ENCODE measurements at places on chromosomes 1 and 21.

DNA sequence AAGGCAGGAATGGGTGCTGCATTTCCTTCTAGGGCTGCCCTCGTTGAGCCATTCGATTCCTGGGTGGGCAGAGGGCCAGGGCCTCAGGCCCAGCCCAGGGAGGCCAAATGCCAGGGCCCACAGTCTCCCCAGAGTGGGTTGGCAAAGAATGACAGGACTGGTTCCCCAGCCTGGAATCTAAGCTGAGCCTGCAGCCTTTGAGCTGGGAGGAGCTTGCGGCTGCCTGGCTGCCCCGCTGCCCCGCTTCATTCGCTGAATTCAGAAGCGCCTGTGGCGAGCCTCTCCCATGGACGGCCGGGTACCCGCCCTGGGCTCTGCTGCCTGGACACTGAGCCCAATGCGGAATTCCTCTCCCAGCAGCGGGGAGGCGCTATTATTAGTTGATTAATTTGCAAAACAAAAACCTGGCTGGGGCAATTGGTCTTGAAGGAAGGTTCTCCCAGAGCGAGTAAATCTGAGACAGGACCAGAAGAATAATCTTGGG is 32.3 kb upstream of the TARDBP start:
- DNase-seq = peak; percentile 57

GRCh38 chr1:3981746-3982505 is 81.9 kb upstream of the C1orf174 start:
- DNase-seq = no peak

DNA sequence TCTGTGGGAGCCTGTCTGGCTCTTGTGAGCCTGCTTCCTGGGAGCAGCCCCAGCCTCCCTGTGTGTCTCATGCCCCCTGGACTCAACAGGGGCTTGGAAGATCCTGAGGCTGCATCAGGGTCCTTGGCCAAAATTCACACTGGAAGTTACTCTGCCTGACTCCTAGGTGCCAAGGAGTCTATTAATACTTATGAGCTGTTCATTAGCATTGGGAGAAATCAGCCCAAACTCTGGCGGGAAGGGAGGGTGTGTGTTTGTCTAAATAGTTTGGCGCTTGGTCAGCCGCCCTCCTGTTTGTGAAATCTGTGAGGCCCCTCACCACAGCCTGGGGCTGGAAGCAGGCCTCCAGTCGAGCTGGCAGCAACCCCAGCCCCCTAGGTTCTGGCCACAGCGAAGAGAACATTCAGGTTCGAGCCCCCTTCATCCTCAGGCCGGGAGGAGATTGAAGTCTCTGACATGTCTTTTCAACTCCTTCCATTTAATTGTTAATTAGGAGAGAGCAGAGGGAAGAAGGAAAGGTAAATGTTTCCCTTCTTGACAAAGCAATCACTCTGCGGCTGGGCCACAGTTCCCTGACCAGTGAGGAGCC is 82.1 kb upstream of the F3 start:
- peak; percentile 94 for DNase-seq

- no peak for DNase-seq
Observed at GRCh38 chr1:117260761-117261423, 50.2 kb upstream of the VTCN1 start.

GRCh38 chr1:182484531-182485257 is 34.7 kb downstream of the RGSL1 start:
- peak; percentile 11 for DNase-seq

GRCh38 chr1:43418858-43419257 is 29.2 kb downstream of the SZT2 start:
- no peak for DNase-seq

- no peak for DNase-seq
Observed at GRCh38 chr1:204221271-204221670, 7.5 kb upstream of the GOLT1A start.

DNA sequence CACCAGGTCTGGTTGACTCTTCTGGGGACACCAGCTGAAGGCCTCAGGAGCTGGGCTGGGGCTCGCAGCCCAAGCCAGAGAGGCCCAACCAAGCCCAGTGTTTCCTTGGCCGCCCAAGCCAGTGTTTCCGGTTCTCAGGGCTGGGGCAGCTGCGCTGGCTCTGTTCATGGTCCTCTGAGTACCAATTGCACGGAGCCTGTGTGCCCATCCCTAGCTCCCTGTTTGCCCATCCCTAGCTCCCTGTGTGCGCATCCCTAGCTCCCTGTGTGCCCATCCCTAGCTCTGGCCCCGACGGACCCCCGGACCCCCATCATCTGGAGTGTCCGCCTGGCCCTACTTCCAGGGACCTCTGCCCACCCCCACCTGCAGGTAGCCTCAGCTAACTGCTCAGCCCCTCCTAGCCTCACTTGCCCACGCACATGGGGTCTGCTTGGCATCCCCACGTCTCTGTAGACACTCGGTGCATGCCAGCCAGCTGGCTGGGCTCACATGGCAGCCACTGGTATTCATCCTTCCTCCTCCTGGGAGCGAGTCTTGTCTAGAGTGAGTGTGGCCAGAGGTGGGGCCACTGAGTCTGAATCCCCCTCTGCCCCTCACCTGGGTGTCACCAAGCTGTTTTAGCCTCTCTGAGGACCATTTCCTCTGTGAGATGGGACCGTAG is 64.0 kb downstream of the WNT9A start:
- no peak for DNase-seq

DNA sequence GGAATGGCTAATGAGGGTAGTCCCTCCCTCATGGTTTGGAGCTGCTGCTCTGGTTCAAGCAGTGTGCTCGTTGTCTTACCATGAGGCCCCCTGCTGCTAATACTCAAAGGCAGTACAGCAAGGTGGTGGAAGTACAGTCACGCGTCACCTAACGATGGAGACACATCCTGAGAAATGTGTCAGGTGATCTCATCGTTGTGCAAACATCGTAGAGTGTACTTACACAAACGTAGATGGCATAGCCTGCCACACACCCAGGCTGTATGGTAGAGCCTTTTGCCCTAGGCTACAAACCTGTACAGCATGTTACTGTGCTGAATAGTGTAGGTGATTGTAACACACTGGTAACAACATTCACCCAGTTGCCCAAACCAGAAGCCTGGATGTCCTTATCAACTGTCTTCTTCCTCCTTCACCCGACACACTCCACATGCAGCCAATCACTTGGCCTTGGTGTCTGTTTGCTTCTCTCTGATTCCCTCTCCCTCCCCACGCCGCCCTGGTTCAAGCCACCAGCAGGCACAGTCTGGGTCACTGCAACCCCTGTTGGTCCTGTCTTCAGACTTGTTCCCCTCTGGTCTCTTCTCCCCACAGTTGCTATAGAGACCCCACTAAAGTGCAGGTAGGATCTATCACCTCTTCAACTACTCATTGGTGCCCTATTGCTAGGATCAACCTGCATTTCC is 6.0 kb upstream of the KCNA2 start:
- DNase-seq = peak; percentile 54

DNA sequence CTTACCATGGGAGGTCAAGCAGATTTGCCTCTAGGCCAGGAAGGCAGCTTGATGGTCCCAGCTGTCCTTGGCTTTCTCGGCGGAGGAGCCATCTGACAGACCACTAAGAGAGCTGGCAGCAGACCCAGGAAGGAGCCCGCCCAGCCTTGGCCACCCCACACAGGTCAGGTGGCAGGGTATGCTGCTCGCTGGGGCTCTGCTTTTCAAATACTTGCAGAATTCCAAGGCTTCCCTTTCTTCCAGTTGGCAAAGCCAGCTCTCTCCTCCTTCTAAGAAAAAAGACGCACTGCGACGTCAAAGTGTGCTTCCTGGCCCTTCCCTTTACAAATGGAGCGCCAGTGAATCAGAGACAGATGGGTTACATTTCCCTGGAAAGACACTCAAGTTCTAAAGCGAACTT is 229.4 kb downstream of the CACNA1E start:
- no peak for DNase-seq

GRCh38 chr1:45018599-45019230 is 6.7 kb downstream of the UROD start:
- peak; percentile 62 for DNase-seq

GRCh38 chr21:27590271-27590670 is 623.4 kb upstream of the ADAMTS5 start:
- DNase-seq = no peak

DNA sequence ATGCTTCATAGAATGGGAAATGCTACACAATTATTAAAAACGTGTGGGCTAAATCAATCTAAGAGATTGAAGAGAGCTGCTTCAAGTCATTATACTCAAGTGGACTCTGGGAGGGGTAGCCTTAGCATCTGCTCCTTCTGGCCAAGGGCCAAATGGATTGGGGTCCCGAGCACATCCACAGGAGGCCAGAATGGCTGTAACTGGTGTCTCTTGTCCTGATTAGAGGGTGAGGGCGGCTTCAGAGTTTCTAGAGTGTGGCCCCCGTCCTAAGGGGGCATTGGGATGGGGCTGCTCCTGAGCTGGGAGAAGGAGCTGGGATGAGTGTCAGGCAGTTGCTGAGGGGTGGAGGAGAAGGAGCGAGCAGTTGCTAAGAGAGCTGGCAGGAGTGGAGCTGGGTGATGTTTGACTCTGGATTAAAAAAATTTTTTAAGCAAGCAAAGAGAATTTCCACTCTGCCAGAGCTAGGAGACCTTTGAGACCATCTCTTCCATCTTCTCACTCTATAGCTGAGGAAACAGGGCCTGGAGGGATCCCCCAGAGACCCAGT is 71.3 kb upstream of the TLR5 start:
- DNase-seq = no peak

DNA sequence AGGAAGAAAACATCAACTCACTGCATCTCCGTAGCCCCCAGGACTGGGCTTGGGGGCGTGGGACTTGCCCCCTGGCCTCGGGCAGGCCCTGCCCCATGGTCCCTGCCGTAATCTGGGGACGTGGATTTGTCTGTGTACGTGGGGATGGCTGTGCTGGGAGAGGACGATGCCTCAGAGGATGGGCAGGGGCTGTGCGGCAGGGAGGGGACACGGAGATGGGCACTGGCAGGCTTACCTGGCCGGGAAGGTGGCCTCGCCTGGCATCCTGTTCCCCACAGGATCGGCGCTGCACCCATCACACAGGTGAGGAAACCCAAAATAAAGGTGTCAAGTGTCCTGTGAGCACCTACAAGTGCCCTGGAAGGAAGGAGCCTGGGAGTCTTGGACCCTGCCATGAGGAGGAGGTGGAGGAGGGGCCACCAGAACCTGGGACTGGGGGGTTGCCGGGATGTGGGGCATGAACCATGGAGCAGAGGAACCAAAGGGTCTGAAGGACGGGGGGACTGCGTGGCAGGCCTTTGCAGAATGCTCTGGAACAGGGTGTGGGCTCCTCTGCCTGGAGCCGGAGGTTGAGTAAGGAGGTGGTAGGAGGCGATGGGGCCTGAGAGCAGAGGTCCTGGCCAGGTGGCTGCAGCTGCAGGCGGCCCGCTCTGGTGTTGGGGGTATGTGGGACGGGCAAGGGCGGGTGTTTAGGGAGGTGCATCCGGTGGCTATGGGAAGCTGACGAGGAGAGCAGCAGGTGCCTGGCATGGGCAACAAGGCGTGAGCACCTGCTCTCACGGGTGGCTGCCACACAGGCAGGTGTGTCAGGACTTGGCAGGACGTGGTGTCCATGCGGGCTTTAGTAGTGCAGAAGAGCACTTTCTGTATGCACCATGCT is 27.8 kb upstream of the LRRC3 start:
- DNase-seq = no peak

DNA sequence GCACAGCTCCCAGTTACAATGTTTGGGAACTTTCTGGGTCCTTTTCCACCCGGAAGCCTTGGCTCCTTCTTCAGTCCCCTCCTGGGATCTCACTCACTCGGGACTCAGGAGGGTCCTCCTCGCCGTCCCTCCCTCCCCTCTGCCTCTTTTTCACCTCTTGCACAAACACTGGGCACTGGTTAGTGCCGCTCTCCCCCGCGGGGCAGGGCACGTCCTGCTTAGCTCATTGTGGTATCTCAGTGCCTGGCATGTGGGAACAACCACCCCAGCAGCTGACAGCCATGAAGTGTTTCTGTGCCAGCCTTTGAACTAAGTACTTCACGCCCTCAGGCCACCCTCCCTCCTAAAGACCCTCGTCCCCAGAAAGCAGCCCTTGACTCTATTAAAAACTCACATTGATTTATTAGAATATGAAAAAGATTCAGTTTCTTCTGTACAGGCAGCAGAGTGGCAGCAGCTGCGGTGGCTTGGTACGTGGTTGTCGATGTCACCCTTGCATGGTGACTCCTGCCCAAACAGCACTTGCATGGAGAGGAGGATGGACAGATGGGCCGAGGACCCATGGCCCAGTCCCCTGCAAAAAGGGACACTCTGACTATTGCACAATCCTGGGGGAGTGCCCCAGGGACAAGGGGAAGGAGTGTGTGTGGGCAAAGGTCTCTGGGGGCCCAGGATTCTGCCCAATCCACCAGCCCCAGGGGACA is 56.3 kb downstream of the SLC9A1 start:
- DNase-seq = peak; percentile 74

DNA sequence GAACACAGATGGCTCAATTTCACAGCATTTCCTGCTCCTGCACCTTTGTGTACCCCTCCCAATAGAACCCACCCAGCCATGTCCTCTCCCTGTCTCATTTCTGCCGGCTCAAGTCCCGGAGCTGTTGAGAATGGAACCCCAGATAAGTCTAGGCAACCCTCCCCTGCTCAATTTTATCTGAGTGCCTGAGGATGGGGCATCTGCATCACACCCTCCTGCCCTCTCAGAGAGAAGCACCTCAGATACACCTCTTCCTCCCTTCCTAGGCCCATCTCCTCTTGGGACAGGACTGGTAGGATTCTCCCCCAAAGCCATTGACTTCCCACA is 1.1 kb downstream of the KIF21B start:
- no peak for DNase-seq

- no peak for DNase-seq
Observed at GRCh38 chr1:201145816-201146215, 8.5 kb downstream of the TMEM9 start.

- DNase-seq = no peak
Observed at GRCh38 chr21:25080141-25080540, 527.1 kb downstream of the MRPL39 start.

DNA sequence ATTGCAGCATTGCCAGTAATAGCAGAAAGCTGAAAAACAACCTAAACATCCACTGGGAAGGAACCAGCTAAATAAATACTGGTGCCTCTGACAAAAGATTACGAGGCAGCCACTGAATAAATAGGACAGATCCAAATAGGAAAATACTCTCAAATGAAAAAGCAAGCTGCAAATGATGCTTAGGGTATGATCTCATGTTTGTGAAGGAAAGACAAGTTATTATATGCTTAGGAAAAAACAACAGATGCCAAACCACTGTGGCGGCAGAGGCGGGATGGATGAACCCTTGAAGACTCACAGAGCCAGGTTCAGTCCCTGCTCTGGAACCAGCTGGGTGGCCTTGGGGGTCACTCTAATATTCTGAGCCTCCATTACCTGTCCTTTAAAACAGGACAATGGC is 41.6 kb downstream of the MATN1 start:
- DNase-seq = no peak

- no peak for DNase-seq
Observed at GRCh38 chr1:165442053-165442452, 2.9 kb downstream of the RXRG start.

GRCh38 chr1:226977643-226978431 is 37.7 kb downstream of the COQ8A start:
- DNase-seq = no peak
